ENCODE measurements at places on chromosomes 7 and 10.

DNA sequence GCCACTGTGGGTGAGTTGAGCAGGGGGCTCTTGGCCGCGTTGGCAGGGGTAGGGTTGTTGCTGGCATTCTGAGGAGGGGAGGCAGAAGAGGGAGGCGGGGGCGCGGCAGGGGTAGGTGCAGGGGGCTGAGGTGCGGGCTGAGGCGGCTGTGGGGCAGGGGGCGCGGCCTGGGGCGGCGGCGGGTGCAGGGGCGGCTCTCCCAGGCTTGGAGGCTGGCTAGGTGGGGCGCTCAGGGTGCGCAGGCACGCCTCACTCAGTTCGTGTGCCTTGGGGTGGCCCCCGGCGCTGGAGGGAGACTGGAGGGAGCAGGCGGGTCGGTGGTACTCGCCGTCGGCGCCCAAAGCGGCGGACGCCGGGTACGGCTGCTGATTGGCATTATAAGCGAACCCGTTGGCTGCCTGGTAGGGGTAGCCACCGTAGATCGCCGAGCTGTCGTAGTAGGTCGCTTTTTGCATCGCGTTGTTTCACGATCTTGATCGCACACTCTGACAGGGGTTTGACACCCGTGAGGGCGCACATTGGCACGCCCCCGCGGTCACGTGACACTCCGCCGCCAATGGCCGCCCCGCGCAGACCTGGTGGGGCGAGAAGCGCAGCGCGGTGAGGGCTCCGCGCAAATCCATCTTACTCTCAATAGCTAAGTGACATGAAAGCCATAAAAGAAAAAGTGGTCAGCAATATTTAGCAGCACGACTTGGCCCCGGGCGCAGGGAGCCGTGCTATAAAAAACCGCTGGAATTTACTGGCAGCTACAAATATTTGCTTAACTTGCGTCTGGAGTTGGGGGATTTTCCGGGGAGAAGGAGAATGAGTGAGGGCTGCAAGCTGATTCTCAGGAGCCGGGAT lies 7.9 kb upstream of the HOXA2 start:
- no peak for DNase-seq

- no peak for DNase-seq
These were observed 19.3 kb downstream of the OR6B1 start for GRCh38 chr7:144019457-144019856.

- no peak for DNase-seq
These were observed 267.8 kb downstream of the SH2D4B start for GRCh38 chr10:80805343-80806020.

DNA sequence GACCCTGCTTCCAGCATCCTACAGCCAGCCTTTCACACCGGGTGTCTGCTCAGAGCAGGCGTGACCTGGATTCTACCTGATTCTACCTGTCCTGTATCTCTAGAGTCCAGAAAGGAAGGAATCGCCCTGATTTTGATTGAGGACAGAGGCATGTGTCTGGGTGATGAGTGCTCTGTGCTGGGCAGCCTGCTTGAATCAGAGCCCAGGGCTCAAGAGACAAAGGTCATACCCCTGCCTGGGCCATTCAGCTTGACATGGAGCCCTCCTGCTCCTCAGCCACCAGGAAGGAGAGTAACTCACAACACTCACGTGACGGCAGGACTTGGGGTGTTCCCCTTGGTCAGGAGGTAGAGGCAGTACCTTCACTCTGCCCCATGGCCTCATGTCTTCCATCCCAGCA lies 11.2 kb downstream of the GAD2 start:
- no peak for DNase-seq

DNA sequence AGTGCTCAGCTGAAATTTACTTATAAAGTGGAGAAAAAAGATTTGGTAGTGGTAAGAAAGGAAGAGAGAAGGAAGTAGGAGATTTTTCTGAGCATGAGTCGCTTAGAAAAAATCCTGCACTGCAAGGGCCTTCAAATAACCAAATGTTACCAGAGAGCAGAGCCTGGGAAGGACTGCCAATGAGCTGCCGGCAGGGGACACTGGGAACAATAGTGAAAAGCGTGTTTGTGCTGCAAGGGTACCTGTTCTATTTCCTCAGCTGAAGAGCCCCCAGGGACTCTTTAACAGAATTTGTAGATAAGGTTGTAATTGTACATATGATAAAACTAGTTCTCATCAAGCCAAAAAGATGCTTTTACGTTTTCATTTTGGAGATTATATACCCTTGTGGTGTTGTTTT lies 696.3 kb upstream of the C7orf33 start:
- DNase-seq = no peak

- no peak for DNase-seq
These were observed 4.4 kb upstream of the TECPR1 start for GRCh38 chr7:98256431-98256830.

GRCh38 chr10:86821388-86821999 lies 65.1 kb downstream of the BMPR1A start:
- no peak for DNase-seq

DNA sequence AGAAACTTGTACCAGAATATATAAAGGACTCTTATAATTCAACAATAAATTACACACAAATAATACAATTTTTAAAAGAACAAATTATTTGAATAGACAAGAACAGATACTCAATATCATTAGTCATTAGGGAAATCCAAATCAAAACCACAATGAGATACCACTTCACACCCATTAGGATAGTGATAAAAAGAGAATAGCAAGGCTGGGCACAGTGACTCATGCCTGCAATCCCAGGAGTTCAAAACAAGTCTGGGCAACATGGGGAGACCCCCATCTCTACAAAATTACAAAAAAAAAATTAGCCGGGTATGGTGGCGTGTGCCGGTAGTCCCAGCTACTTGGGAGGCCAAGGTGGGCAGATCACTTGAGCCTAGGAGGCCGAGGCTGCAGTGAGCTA lies 52.2 kb upstream of the KCNIP2 start:
- DNase-seq = no peak

- no peak for DNase-seq
These were observed 43.5 kb upstream of the HSPA12A start for GRCh38 chr10:116785867-116786266.

DNA sequence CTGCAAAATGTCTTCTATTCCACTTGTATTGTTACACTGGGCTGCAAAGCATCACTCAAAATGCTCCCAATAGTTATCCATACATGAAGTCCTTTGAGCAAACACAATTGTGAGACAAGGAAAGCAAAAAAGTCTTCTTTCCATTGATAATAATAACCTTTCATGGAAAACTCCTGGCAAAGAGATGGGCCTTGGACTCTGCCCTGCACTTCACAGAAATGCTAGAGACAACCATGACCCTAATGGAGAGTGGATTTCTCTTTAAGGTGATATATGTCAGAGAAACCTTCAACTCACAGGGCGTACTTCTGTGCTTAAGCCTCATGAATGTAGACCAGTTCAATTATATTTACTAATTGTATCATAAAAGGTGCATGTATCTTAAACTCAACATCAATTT lies 19.4 kb downstream of the SLC26A3 start:
- DNase-seq = no peak

Measured in activated CD8-positive, alpha-beta memory T cell treated with anti-CD3 and anti-CD28 coated beads for 1 hour (primary cell).